ENCODE measurements at places on chromosomes 4 and X.

DNA sequence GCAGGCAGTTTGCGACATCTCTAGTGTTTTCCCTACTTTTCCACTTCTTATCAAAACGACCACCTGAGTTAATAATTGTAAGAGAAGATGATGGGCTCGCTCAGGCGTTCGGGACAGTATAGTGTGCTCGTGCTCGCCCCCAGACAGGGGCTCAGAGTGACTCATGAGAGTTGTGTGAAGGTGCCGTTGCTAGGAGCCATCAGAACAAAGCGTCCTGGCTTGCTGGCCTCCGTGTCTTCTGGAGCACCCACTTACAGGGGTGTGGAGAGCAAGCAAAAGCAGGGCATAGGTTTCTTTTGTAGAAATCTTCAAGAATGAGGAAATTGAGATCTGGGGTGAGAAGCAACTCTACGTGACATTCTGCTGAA is 73.0 kb upstream of the ADGRG2 start:
- H3K4me1 ChIP-seq, result no peaks in the 10 kb centered on the region
- no peak for DNase-seq
- H3K4me3 ChIP-seq, result no peak overlapping the region
- H3K27ac ChIP-seq, result no peak overlapping the region
- no peaks in the 10 kb centered on the region for H3K36me3 ChIP-seq
- H3K27me3 ChIP-seq, result no peaks in the 10 kb centered on the region

DNA sequence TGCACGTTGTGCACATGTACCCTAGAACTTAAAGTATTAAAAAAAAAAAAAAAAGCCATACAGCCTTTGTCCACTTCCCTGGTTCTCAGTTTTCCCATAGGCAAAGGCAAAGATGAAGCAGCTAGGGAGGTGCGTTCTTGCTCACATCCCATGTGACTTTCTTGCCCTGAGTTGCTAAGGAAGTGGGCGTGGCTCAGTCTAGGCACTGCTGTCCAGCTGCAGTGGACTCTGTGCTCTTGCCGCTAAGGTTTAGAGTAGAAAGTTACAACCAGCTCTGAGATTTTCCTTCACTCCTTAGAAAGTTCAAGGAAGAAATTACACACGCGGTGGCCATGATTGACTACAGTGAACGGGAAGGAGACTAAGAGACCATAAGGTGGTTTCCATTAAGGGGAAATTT is 144.7 kb downstream of the NAA11 start:
- H3K36me3 ChIP-seq, result no peaks in the 10 kb centered on the region
- no peak overlapping the region for H3K27ac ChIP-seq
- H3K4me3 ChIP-seq, result no peak overlapping the region
- no peaks in the 10 kb centered on the region for H3K4me1 ChIP-seq
- no peaks in the 10 kb centered on the region for H3K27me3 ChIP-seq

- H3K36me3 ChIP-seq, result no peaks in the 10 kb centered on the region
- H3K4me1 ChIP-seq, result no peaks in the 10 kb centered on the region
- no peak for DNase-seq
- H3K27ac ChIP-seq, result no peak overlapping the region
- H3K27me3 ChIP-seq, result no peaks in the 10 kb centered on the region
- no peak overlapping the region for H3K4me3 ChIP-seq
These were observed 4.3 kb downstream of the PSAPL1 start for GRCh38 chr4:7430368-7430964.

- no peak overlapping the region for H3K4me3 ChIP-seq
- H3K36me3 ChIP-seq, result no peaks in the 10 kb centered on the region
- H3K27ac ChIP-seq, result no peak overlapping the region
- H3K4me1 ChIP-seq, result no peaks in the 10 kb centered on the region
These were observed 88.5 kb downstream of the KIT start for GRCh38 chr4:54746218-54746617.

GRCh38 chr4:41670530-41670929 is 78.0 kb downstream of the PHOX2B start:
- H3K4me3 ChIP-seq, result no peak overlapping the region
- no peak for DNase-seq
- no peaks in the 10 kb centered on the region for H3K4me1 ChIP-seq
- no peak overlapping the region for H3K27ac ChIP-seq
- H3K27me3 ChIP-seq, result no peaks in the 10 kb centered on the region

GRCh38 chrX:38102875-38103274 is 96.5 kb downstream of the SYTL5 start:
- H3K27ac ChIP-seq, result no peak overlapping the region
- H3K27me3 ChIP-seq, result no peaks in the 10 kb centered on the region
- no peaks in the 10 kb centered on the region for H3K36me3 ChIP-seq
- DNase-seq, result no peak
- no peak overlapping the region for H3K4me3 ChIP-seq
